ENCODE measurements at places on chromosomes 7 and 10. TPM values are rescaled to one million over a fixed set of nuclear protein-coding genes. Genes with fewer than 3 reads are reported as not detected.

GRCh38 chr7:15737601-15738000, 51.1 kb upstream of the MEOX2 start:
- no peak for ATAC-seq

GRCh38 chr10:88546497-88546896, 36.6 kb downstream of the RNLS start:
- no peak for ATAC-seq

Gene CYP3A7
- not detected for total RNA-seq

Gene ASB10
- total RNA-seq, result not detected

Gene MSS51
- 7.3 TPM for total RNA-seq

DNA sequence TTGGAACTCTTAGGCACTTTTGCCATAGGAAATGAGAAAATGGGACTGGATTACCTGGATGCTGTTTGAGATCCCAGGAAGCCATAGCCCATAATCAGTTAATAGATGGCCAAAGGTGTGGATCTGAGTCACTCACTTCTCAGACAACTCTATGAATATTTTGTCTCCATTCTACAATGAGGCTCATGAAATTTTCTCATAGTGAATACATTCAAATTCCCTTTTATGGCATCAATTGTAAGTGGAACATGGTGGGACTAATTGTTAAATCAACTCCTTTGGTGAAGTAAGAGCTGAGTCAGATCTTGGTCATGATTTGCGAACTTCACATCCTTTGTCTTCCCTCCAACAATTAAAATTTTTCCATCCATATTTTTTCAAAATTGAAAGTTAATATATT, 222.1 kb downstream of the ARL4A start:
- no peak for ATAC-seq
